ENCODE measurements at places on chromosomes 12 and 14.

- DNase-seq: no peak
Measured at GRCh38 chr12:110282300-110282860, 1.3 kb downstream of the ATP2A2 start.

DNA sequence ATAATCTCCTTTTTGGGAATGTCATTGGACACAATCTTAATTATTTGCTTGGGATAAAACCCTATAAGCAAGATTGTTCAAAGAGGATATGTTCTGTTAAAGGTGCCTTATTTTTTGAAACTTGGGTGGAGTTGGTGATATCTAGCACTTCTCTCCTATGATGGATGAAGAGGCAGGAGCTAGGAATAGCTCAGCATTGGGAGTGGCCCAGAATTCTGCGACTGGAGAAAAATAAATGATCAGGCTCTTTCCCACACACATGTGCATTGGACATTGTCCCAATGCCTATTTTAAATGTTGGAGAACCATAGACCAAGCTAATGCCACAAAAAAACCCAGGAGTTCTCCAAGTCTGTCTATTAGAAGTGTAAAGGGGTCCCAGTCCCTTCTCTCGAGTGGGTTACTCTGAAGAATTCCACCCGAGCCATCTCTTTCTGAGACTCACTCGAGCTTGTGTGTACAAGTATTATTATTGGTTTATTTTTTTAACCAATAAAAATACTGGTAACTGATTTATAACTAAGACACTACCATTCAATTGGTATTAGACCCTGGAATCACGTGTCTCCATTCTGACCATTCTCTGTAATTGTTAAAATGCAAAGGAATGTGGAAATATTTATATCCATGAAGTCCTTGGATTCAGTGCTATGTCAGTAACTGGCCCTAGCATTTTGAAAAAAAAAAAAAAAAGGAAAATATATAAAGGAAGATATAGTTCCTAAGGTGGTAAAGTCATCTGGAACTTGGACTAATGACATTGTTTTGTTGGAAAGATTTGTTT lies 437.5 kb upstream of the TMEM132C start:
- no peak for DNase-seq

GRCh38 chr14:25522926-25523325 lies 473.0 kb upstream of the STXBP6 start:
- DNase-seq: no peak

DNA sequence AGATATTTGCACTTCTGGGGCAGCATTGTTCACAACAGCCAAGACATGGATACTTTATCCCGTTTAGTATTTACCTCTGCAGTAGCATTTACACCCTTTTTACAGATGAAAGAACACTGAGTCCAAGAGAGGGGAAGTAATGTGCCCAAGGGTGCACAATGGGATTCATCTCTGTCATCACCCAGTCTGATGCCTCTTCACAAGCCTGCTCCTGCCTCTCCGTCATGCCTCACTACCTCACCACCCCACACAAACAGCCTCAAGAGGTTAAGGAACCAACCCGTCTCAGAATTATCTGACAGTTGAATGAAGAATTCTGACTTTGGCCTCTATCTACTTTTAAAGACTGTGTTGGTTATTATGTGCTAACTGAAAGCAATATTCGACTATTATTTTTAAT lies 368.4 kb downstream of the ATP23 start:
- DNase-seq: peak; percentile 64

DNA sequence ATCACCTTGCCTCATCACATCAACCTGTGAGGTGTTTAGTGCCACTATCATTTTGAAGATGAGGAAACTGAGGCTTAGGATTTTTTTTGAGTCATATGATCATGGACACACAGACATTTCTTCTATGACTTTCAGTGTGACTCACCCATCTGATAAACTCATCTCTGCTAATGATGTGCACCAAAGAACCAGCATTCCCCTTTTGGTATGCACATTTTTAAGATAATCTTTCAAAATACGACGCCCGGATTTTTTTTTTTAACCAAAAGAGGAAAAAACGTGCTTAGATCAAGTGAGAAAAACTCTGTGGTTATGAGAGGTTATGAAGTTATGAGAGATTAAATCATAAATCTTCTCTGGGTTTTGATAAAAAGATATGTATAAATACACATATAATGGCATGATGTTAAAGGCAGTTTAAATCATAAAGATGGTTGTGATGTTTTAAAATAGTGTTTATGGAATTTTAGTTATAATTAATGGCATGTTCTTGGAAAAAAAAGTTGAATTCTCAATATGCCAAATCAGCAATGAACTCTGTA lies 948.1 kb downstream of the TMTC2 start:
- no peak for DNase-seq

DNA sequence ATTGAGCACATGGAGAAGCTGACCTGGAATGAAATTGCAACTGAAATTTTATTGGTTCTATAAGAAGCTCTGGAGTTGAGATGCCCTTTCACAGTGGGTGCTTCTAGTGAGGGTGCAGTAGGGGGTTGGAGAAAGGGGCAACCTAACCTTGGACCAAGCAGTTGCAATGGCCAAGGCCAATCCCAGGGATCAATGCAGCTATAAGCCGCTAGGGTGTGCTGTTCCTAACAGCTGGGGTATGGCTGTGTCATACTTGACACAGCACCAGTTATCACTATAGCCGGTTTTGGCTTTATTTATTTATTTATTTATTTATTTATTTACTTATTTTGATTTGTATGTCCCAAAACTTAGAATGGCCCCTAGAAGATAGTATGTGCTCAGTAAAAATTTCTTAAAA lies 505.9 kb downstream of the FLRT2 start:
- no peak for DNase-seq

DNA sequence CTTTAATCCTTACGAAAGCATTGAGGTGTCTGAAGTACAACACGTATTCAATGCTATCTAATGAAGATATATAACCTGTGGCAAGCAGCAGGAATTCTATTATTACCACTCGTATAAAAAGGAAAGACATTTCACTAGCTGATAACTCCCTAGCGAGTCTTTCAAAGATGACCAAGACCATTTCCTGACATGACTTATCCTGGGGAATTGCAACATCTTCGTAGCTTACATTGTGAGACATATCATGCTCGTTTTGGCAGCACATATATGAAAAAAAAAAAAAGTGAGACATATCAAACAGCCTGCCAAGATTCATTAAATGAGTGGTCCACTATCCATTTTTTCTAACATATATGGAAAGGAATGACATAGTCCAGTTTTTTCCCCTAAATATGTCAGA lies 337.0 kb downstream of the FSCB start:
- no peak for DNase-seq

DNA sequence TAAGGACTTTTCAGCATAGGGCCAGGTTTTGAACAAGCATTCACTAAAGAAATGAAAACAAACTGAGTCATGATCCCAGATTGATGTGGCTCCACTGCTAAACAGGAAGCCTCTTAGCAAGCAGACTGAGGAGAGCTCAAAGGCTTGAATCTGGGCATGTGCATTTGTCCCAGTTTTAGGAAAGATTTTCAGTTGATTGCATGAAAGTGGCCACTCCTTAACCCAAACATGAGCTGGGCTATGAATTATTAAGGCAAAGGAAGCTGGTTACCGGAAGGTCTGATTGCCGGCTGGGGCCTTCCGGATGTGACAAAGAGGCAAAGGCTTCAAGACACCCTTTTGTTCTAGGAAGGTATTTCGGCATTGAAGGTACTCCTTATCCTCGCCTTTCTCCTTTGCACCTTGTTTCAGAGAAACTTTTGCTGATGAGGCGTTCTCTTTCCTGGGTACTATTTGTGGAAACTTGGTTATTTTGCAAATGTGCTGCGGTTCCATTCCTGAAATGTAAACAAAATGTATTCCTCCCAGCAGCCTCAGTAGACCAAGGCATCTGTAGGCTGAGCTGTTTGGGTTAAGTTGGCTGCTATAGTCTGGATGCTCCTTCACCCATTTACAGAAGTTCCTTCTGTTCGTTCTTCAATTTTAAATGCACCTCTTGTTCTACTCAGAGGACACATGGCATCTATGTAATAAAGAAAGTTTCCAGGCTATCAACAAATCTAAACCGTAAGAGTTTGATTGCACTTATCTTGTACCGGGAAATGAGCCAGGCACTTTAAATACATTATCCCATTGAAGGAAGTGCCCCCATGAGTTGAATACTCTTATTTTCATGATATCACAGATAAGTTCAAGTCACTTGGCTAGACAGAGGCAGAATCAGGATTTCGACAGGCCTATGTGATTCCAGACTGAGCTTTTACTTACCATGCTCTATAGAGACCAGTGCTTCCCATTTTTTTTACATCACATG lies 115.6 kb upstream of the METAP2 start:
- no peak for DNase-seq

GRCh38 chr12:120397824-120398540 lies 29.0 kb upstream of the MSI1 start:
- no peak for DNase-seq

DNA sequence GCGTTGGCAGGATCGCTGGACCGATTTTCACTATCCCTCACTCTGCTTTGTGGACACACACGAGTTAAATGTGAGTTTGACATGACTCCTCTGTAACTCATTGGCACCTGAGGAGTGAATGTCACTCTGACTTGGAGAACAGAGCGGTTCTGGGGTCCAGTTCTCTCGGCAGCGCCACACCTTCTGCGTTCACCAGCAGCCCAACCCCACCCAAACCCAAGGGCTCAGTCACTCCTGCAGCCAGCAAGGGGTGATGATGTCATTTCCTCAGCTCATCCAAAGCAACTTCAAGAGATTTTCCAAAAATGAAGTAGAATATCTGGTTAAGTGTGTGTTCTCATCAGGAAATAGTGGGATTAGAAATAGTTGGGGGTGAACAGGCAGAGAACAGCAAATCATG lies 36.3 kb downstream of the ADGRD1 start:
- no peak for DNase-seq

Data from kidney glomerular epithelial cell (primary cell).